Fibroblast of gingiva (primary cell): ENCODE measurements at places on chromosomes 3 and 15.

- DNase-seq = no peak
Measured at GRCh38 chr3:24067483-24067882, 122.4 kb downstream of the NR1D2 start.

GRCh38 chr15:36429707-36430106, 149.7 kb upstream of the CDIN1 start:
- DNase-seq = no peak

- DNase-seq = peak; percentile 95
Measured at GRCh38 chr3:112604536-112604935, 36.4 kb downstream of the CCDC80 start.

GRCh38 chr3:142418926-142419592, 28.8 kb downstream of the XRN1 start:
- DNase-seq = no peak

DNA sequence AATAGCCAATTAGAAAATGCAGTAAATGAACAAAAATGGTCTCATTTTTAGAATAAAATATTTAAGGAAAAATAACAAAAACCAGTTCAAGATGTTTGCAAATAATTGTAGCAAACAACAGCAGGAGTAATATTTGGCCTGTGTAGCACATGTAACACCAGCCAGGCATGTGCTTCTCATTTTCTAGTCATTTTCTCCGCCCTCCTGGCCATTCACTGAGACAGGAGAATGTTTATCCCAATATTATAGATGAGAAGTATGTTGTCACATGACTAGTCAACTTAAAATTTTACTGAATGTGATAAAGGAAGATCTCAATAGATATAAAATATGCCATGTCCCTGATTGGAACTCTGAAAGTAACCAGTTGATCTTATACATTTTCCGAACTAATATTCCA, 7.8 kb upstream of the ATP10A start:
- no peak for DNase-seq

DNA sequence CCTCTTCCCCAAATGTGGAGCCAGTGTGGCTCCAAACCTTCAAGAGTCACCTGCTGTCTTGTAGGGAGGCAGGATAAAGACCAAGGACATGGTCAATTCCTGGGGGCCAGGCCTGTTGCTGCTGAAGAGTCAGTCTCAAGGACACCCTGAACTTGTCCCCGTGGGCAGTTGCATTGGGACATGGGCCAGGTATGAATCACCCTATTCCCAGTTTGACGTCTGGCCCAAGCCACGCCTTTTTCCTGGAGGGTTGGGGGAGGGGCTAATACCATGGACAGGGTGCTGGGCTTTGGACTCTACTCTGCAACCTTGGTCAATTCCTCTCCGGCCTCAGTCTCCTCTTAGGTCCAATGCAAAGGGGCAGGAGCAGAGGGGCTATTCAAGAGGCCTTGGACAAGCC, 10.4 kb downstream of the ATP2B2 start:
- no peak for DNase-seq

DNA sequence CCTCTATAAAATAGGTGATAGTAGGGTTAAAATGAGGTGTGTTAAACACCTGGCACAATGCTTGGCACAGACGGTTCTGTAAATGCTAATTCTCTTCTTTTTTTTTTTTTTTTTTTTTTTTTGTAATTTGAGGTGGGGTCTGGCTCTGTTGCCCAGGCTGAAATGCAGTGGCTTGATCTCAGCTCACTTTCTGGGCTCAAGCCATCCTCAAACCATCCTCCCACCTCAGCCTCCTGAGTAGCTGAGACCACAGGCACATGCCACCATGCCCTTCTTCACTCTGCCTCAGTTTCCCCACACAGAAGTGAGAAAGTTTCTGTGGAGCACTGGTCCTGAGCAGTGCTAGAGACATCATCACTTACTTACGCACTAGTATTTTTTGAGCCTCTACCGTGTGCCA, 57.4 kb downstream of the SLC6A6 start:
- DNase-seq = no peak

DNA sequence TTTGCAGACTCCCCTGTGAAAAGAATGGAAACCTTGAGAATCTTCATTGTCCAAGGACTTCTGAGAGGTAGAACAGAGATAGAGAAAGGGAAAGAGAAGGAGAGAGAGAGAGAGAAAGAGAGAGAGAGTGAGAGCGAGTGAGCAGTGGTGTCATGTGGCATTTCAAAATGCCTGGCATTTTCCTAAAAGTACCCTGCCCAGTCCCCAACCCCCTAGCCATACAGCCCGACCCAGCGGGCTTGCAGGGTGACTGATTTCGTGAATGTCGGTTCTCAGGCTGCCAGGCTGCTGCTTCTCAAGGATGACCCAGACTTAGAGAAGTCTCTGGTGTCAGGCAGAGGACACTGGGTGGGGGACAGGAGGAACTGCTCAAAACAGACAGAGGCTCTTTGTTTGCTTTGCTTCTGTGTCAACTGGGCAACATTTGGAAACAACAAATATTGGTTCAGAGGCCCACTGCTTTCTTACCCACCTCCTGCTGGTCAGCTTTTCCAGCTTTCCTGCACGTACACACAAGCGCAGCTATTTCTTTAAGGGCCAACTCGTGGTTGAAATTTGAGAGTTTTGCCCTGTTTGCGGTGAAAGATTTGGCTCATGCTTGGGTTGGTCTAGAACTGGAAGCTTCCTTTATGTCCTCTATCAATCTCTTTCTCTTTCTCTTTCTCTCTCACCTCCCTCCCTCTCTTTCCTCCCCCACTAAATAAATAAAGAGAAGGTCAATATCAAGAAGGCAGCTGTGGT, 3.7 kb upstream of the TF start:
- DNase-seq = peak; percentile 33

- no peak for DNase-seq
Measured at GRCh38 chr3:54294214-54294613, 171.9 kb downstream of the CACNA2D3 start.

- no peak for DNase-seq
Measured at GRCh38 chr3:13274125-13274524, 146.0 kb downstream of the NUP210 start.

DNA sequence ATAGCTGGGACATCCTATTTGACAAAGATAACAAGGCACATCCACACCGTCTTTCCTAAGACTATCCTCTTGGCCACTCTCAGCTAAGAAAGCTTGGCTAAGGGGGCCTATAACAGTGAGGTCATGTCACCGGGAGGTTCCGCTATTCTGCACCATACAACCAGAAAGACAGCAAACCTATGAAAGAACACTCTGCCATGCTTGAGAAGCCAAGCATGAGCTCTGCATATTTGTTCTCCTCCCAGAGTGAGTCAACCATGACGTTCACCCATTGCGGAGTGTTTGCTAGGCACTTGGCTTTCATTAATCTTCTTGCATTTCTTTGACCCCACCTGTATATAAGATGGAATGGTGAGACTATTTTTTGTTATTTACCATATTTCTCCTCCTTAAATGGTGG, 141.2 kb downstream of the GMNC start:
- DNase-seq = peak; percentile 30

- no peak for DNase-seq
Measured at GRCh38 chr3:152611905-152612304, 223.0 kb upstream of the P2RY1 start.

GRCh38 chr3:185732782-185733181, 92.1 kb downstream of the IGF2BP2 start:
- peak; percentile 37 for DNase-seq

GRCh38 chr3:65500398-65501306, 538.1 kb downstream of the MAGI1 start:
- DNase-seq = no peak

- no peak for DNase-seq
Measured at GRCh38 chr15:73017987-73018386, 34.3 kb upstream of the NEO1 start.

DNA sequence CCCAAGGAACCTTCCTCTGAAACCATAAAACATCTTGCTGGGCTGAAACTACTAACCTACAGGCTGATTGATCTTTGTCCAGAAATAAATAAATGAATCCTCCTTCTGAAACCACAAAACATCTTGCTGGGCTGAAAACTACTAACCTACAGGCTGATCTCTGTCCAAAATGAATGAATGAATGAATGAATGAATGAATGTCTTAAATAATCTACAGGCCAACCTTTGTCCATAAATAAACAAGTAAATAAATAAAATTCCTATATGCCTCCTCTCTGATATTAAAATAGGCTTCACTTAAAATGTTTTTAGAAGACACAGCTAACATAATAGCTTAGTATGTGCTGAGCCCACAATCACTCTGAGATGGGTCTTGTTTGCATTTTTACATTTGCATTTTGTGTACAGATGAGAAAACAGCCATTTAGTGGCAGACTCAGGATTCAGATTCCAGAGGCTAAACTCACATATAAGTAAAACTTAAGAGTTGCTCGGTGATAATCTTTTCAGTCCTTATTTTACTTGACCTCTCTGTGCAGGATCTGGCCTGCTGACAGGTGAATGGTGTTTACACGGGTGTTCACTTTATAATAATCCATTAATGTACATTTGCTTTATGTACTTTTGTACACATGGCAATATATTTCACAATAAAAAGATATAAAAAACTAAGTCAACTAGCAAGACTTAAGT, 10.4 kb downstream of the TJP1 start:
- no peak for DNase-seq

GRCh38 chr3:134378818-134379217, 4.6 kb upstream of the AMOTL2 start:
- no peak for DNase-seq

DNA sequence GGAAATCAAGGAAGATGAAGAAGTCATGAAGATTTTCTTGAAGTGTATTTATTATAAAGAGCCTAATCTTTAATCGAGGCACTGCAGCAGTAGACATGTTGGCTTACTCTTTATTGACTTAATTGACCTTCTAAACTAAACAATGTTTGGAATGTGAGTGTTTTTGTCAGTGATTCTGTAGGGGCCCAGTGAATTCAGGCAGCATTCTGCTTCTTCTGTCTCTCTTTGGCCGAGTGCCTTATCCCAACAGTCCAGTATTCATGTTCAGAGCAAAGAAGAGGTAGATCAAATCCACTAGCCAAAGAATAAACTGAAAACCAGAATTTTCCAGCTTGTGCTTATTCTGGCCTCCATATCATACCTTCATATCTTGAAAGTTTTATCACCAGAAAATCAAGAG, 55.7 kb downstream of the RLBP1 start:
- no peak for DNase-seq

DNA sequence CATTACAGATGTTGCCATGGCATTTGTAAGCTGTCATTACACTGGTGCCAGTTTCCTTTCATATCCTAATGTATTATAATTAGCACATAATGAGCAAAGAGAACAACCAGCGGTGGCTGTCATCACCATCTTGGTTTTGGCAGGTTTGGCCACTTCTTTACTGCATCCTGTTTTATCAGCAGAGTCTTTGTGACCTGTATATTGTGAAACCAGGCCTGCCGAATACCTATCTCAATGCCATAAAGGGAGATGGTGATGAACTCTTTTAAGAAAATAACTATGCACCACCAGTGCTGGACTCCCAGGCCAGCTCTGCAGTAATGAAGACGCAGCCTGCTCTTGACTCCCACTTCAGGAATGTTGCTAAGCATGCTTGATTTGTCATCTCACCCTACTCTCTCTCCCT, 458.1 kb upstream of the NR2F2 start:
- DNase-seq = peak; percentile 37

DNA sequence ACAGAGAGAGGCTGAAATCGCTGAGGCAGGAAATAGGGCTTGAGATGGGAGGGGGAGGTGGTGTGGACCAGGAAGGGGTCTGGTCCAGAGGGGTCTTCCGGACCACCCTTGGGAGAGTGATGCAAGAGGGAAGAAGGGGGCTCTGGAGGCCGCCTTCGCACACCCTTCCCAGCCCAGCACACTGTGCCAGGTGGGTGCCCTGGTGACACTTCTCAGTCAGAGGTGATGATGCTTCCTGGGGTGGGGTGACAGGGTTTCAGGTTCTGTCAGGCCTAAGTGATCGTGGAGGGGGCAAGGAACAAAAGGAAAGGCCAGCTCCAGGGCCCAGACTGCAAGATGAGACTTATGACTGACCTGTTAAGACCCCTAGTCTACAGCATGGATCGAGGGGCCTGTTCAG, 12.7 kb downstream of the SEMA3G start:
- DNase-seq = no peak

DNA sequence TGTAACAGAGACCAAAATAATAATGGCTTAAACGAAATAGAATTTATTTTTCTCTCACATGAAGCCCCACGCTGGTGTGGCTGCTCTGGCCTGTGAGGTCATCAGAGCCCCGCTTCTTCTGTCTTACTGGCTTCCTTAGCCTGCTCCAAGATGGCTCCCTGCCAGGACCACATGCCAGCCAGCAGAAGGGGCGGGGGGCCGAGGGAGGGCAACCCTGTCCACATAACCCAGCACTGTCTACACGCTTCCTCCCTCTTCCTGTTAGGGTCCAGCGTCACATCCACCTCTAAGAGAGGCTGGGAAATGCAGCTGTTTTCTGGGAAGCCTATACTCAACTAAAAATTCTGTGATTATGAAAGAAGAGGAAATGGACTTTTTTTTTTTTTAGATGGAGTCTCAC, 107.9 kb upstream of the DLG1 start:
- DNase-seq = no peak

DNA sequence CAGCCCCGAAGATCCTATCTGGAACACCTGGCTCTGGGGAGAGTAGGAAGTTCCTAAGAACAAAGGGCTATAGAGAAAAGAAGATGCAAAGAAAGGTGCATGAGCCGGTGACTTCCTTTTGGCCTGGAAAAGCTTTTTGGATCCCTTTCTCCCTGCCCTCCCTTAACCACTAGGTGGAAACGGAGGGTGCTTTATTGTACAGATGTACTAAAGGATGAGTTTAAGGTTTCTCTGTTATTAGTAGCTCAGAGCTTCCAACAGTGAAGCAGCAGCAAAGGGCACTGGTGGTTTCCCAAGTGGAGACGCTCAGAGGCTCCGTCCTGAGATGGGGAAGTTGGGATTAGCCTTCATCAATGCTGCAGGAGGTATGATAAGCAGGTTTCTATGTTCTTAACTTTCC, 5.9 kb upstream of the ADGRG7 start:
- peak; percentile 37 for DNase-seq

DNA sequence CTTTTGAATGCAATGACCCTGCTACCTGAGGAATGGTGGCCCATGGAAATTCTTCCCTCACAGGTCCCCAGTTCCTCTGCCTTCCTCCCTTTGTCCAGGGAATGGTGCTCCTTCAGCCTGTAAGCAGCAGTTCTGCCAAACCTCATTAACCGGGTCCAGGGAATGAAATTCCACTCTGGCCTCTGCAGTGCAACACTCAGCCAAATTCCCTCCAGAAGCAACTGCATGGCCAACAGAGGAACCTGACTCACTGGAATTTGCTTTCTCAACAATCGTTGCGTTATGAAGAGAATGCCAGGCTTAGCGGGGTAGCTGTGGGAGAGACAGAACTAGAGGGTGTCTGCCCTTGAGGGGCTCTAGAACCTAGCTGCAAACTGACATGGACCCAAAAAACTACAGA, 449.4 kb upstream of the PROK2 start:
- peak; percentile 88 for DNase-seq

- DNase-seq = no peak
Measured at GRCh38 chr3:45665101-45665572, 24.1 kb upstream of the SACM1L start.

- DNase-seq = no peak
Measured at GRCh38 chr3:118781232-118781631, 253.4 kb downstream of the IGSF11 start.

- DNase-seq = peak; percentile 74
Measured at GRCh38 chr15:68609629-68610028, 30.8 kb downstream of the CORO2B start.

GRCh38 chr3:133443649-133444422, 44.0 kb downstream of the BFSP2 start:
- no peak for DNase-seq

GRCh38 chr3:188233320-188233719, 79.4 kb downstream of the LPP start:
- DNase-seq = no peak
